Eye (tissue), 1 donor: ENCODE measurements at places on chromosomes 3 and 15.
A peak's percentile ranks its signal among the peaks of the same experiment; 100 is the strongest.

DNA sequence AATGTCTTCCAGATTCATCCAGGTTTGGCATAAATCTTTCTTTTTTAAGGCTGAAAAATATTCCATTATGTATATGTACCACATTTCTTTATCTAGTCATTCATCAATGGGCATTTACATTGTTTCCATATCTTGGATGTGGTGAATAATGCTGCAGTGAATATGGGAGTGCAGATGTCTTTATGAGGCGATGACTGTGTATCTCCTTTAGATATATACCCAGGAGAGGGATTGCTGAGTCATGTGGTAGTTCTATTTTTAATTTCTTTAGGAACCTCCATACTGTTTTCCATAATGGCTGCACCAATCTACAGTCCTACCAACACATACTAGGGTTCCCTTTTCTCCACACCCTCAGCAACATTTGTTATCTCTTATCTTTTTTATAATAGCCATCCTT lies 96.3 kb downstream of the LRRC28 start:
- no peak for DNase-seq

GRCh38 chr3:182105875-182106274 lies 394.1 kb downstream of the SOX2 start:
- DNase-seq, result no peak

- DNase-seq, result no peak
Measured at GRCh38 chr3:105527949-105528348, 161.2 kb downstream of the ALCAM start.

DNA sequence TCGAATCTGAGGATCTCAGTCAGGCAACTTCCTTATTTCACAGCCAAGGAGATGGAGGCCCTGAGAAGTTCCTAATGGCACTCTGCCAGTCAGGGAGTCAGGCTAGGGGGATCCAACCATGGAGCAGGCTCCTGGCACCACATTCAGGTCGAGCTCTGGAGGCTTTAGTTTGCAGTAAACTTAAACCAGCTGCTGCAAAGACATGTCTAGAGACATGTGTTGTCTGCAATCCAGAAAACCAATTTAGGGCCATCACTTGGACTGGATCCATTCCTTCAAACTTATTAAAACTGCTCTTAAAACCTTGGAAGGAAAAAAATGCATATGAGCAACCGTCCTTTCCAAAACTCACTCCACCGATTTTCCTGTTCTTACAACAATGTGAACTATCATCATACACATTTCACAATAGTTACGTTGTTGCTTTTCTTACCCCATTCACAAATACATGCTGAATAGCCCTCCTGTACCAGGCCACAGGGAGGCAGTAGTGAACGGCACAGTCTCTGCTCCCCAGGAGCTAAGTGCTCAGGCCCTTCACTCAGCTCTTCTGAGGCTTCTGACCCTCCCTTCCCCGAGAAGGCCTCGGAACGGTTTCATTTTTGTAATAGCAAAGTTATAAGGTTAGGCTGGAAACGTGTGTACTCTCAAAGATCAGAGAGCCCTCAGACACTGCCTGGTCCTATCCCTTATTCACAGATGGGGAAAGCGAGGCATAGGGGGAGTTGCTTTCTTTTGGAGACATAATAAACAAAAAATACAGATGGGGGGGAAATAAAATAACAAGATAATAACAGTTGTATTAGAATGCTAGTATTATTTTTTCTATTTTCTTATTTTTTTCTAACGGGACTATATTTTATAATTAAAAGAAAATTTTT lies 20.1 kb downstream of the RFT1 start:
- DNase-seq, result peak; percentile 76

DNA sequence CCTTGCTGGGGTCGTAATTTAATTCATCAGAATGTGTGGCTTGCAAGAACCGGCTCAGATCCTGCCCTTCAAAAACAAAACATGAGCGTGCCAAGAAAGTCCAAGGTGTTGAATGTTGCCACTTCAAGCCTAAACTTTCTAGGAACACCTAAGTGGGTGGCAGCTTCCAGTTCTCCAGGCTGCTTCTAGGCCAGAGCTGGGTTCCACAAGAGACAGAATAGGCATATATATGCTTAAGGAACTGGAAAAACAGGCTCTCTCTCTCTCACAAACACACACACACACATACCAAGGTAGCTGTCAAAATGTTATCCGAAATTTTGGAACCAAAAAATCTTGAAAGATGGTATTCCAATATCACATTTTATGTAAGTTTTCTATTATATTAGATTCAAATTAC lies 890 bp upstream of the ADIPOQ start:
- no peak for DNase-seq

DNA sequence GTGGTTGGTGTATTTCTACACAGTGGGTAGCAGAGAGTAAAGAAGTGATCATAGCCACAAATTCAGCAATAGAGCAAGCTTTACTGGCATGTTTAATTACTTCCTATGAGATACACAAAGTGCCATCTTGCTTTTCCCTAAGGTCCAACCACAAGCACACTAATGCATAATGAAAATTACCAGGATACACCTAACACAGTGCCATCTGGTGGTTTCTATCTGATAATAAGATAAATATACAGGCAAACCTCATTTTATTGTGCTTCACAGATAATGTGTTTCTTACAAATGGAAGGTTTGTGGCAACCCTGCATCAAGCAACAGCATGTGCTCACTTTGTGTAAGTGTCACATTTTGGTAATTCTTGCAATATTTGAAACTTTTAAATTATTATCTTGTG lies 223.0 kb downstream of the NSUN3 start:
- no peak for DNase-seq

DNA sequence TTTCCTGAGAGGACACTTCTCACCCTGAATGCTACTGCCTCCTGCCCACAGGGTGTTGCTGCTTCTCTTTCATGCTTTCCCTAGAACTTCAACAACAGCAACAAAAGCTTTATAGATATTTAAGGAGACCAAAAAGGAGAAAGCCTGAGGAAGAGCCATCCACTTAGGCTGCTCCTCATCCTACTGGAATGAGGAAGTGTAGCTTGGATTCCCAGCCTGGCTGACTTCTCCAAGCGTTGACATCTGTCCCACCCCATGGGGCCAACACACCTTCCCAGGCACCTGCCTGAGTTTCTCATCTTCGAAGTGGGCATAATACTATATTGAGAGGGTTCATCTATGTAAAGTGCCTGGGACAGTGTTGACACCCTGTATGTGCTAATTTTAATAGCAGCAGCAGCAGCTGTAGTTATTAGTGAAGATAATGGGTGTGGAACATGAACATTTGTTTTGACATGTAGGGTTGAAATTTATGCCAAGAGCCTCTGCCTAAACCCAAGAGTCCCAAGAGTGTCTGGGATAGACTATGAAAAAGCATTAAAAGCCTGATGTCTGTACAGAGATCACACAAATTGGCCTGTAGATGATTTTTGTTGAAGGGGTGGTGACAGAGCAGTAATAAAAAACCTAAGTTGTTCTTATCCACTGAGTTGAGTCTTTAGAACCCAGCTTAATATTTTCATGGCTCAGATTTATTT lies 96.5 kb upstream of the PIAS1 start:
- DNase-seq, result no peak

GRCh38 chr3:72727172-72727571 lies 121.1 kb downstream of the SHQ1 start:
- peak; percentile 30 for DNase-seq

DNA sequence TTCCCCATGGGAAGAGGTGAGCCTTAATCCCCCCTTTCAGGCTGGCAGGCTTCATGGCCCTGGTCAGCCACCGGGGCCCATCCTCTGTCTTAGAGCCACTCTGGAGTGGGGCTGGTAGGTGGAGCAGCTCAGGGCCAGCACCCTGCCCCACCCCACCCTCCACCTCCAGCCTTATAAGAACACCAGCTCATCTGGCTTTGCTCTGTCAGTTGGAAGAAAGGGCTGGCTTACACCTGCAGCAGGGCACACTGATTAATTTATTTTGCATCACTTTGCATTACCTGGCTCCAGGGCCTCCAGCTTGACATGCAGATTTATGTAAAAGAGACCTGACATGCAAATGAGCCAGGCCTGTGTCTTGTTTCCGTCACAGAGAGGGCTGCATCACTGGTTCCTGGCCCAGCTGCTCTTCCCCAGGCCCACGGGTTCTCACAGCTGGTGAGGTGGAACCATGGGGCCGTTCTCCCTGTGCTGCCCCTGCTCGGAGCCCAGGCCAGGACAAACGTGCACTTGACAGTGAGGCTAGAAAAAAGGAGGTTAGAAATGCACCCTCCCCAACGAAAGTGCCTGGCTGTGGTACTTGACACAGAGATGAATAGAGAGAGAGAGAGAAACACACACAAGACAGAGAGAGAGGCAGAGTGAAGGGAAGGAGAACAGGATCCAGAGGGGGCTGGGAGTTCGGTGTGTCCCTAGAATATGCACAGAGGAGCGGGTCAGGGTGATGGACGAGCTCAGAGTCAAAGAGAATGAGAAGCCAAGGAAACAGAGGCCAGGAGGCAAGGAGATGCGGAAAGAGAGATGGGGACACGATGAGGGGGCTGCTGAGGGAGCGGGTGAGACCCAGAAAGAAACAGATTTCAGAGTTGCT lies 44.5 kb upstream of the MAGEF1 start:
- DNase-seq, result no peak

DNA sequence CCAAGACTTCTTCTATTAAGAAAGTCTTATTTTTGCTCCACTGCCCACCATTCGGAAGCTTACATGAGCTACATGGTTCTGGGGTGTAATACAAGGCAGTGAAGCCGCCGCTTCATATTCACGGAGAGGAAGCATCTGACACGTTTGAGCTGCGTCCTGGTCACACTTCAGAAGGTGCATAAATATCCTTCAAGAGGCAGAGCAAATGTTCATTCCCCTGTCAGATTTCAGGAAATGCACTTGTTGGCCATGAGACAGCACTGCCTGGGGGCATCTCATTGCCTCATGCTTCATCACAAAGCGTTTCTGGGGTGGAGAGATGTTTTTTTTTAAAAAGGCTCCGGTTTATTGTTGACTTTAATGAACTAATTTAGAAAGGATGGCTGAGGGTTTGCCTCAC lies 119.9 kb downstream of the CADPS start:
- peak; percentile 38 for DNase-seq

- no peak for DNase-seq
Measured at GRCh38 chr15:50471072-50471471, 46.9 kb downstream of the USP8 start.

DNA sequence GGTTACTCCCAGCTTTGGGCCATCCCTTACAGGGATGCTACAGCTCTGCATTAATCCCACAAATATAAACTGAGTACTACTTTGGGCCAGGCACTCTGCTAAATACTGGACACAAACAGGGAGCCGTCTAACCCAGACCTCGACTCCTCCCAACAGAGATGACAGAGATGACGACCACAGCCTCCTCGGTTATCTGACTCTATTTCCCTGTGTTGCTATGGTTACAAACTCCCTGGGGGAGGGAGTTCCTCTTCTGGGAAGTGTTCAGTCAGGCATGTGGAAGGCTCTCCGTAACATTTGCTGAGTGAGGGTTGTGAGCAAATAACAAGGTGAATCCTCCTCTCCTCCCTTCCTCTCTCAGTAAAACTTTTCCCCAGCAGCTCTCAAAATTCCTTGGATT lies 6.7 kb upstream of the CMTM7 start:
- peak; percentile 93 for DNase-seq

DNA sequence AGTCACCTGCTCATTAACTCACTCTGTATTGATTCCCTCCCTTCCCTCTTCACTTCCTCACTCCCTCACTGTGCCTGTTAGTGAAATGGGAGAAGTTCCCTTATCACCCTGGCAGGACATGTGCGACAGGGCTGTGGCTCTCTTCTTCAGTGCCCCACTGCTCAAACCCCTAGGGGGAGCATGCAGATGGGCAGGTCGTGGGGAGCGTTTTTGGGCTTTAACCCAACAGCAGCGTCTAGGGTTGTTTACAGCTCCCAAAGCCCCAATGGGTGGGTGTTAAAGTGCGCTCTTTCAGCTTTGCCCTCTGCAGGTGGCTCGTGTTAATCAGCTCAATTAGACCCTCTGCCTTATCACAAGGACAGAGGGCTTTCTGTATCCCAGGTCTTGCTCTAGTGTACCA lies 447.8 kb upstream of the PROK2 start:
- no peak for DNase-seq

DNA sequence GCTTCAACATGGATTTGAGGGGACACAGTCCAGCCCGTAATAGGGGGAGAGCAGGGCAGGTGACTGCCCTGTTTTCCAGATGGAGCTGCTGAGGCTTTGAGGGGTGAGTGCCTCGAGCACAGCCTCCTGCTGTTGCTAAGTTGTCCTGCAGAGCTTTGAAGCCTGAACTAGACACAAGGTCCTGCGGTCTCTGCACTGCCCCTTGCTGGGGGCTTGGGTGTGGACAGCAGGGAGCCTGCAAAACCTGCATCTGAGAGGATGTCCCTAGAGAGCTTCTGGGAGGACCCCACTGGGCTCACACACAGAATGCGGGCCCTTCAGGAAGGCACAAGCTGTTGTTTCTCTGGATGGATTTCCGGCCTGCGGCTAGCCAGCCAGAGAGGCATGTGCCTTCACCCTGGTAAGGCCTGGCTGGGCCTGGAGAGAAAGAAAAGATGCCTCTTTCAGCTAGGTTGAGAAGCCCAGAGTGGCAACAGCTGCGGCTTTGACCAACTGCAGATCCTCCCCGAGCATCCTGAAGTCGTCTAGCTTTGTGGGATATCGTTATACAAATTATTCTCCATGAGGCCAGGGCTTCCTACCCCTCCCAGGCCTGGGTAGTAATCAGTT lies 226.2 kb downstream of the SLCO3A1 start:
- peak; percentile 9 for DNase-seq
